ENCODE measurements at places on chromosomes 16 and 17.

- no peak for DNase-seq
These were observed 251.6 kb upstream of the TNRC6C start for GRCh38 chr17:77706938-77707337.

- peak; percentile 52 for DNase-seq
These were observed 3.3 kb downstream of the TBX4 start for GRCh38 chr17:61455324-61456060.

- DNase-seq, result no peak
These were observed 189.1 kb downstream of the HS3ST3B1 start for GRCh38 chr17:14489986-14490385.

DNA sequence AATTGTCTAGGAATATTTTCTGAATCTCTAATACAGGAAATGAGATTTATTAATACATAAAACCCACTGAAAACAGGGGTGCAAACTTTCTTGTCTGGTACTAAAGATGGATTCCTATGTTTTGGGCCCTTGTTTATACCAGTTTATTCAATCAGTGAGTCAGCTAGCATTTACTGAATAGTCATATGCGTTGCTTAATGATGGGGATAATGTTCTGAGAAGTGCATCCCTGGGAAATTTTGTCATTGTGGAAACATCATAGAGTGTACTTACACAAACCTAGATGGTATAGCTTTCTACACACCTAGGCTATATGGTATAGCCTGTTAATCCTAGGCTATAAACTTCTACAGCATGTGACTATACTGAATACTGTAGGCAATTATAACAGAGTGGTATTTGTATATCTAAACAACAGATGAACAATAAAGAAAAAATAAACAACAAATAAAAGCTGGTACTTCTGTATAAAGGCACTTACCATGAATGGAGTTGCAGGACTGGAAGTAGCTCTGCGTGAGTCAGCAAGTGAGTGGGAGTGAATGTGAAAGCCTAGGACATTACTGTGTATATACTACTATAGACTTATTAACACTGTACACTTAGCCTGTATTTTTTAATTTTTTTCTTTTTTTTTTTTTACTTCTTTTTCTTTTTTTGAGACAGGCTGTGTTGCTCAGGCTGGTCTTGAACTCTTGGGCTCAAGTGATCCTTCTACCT is 63.7 kb downstream of the SIAH1 start:
- no peak for DNase-seq

DNA sequence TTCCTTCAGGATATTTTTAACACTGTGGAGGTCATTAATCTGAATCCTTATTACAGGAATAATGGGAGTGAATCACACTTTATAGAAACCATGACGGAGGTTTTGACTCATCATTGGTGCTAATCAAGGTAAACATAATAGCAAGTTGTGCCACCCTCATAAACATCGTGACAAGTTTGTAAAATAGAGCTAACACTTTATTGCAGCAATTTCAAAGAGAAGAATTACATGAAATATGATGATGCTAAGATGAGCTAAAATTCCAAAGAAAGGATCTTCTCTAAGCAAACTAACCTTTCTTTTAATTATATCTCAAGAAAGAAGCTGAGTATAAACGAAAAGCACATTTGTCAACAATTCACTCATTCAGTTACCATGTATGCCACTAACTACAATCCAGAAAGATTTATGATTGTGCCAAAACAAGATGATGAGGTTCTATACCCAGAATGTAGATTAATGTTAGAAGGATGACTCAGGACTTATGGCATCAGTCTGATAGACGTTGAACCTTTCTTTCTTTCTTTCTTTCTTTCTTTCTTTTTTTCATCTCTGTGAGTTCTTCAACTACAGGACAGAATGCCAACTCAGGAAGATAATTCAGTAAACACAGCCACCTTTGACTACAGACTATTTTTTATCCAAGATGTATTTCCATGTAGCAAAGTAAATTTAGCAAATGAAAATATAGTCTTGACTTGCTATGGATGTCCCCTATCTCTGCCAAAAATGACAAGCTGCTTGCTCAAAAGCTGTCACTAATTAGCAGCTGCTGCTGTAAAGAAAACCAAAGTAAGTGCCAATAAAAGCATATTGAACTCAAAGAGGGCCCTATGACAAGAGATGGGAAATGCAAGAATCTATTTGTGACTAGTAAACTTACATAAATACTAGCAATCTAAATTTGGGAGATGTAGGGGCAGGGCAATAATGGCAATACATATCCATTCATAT is 23.3 kb downstream of the STAT5B start:
- DNase-seq, result no peak

- no peak for DNase-seq
These were observed 58.3 kb upstream of the LGALS9 start for GRCh38 chr17:27572665-27573064.

GRCh38 chr17:9107527-9107926 is 86.2 kb downstream of the NTN1 start:
- DNase-seq, result no peak

GRCh38 chr17:27630607-27631410 is at the start of gene LGALS9:
Gene LGALS9 (plus strand): TSS chr17:27631188. CDS start chr17:27631266, 78 bp downstream.
- DNase-seq, result peak; percentile 40

DNA sequence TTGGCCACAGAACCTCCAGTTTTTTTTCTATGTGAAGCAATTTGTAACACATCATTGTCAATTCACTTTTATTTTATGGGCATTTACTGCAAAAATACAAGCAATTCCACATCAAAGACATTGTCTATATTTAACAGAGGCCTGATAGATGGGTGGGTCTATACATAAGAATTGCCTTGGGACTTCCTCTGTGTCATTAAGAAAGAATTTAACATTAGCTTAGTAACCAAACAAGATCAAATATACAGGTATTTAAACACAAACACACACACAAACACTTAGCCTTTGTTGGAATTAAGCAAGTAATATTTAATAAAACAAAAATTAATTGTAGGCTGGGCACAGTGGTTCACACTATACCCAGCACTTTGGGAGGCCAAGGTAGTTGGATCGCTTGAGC is 4.3 kb upstream of the PITPNC1 start:
- DNase-seq, result no peak

- DNase-seq, result peak; percentile 41
These were observed 1.3 kb upstream of the RAB11FIP3 start for GRCh38 chr16:424033-424622.

- DNase-seq, result peak; percentile 84
These were observed 4.9 kb upstream of the ZNF267 start for GRCh38 chr16:31868691-31869167.

DNA sequence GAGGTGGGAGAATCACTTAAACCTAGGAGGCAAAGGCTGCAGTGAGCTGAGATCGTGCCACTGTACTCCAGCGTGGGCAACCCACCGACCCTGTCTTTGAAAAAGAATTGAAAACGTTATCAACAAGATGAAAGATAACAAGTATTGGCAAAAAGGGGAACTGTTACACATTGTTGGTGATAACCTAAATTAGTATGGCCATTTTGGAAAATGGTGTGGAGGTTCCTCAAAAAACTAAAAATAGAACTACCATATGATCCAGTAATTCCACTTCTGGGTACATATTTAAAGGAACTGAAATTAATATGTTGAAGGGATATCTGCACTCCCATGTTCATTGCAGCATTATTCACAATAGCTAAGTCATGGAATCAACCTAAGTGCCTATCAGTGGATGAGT is 61.0 kb downstream of the ABHD15 start:
- no peak for DNase-seq

All from lung (tissue), 17 donors.